Activated naive CD8-positive, alpha-beta T cell treated with anti-CD3 and anti-CD28 coated beads for 36 hours (primary cell): ENCODE measurements at places on chromosomes 7 and 10. TPM values are rescaled to one million over a fixed set of nuclear protein-coding genes. Genes with fewer than 3 reads are reported as not detected.

- no peak for DNase-seq
These were observed 90.2 kb downstream of the SH3PXD2A start for GRCh38 chr10:103765168-103765567.

CRHR2 gene
- total RNA-seq, result not detected

DNA sequence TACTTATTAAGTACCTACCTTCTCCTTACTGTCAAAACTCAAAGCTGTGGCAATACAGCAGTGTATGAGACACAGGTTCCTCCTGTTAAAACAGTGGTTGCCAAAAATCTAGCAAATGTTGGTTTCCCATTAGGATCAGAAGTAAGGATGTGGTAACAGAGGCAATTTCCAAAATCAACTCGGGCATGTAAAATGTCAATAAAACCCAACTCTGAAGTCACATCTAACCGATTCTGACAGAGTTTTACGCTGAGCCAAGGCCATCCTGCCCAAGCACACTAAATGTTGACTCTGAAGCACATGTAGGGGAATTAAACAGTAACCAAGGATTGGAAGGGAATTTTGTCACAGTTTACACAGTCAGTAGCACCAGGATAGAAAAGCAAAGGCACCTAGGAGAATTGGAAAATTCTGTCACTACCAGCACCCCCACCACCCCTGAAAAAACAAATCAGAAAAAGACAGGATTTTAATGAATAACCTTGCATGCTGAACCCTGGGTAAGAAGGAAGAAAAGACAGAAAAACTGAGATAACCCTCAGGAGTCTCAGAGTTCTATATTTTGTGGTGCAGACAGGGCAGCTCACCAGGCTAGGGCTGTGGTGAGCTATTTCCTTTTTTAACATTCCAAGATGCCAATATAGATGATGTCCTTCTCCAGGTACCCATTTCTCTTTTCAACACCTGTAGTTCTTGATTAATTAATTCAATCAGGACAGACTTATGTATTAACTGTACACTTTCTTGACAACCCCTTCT, 119.5 kb downstream of the DOCK4 start:
- no peak for DNase-seq

RAMP3 gene
- total RNA-seq, result not detected

DNA sequence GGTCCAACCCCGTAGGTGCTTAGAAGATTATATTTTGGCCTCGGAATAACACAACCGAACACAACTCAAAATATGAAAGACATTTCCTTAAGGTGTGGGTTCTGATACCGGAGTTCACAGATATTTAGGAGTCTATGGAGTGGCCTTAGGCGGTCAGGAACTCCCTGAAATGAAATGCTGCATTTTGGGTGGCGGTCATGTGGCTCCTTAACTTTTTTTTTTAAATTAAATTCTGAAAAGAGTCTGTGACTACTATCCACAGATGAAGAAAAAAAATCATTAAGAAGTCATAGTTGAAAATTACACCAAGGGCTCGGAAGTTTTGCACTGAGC, 290.9 kb upstream of the NFE2L3 start:
- no peak for DNase-seq

MGMT gene
- total RNA-seq, result 23.3 TPM

- DNase-seq, result no peak
These were observed 8.8 kb upstream of the SPAM1 start for GRCh38 chr7:123916240-123916724.

GRCh38 chr10:79444199-79445119, 965 bp downstream of the ZCCHC24 start:
- peak; percentile 67 for DNase-seq

GRCh38 chr7:135463908-135464307, 46.0 kb downstream of the CNOT4 start:
- DNase-seq, result no peak

MRC1 gene
- not detected for total RNA-seq

DNA sequence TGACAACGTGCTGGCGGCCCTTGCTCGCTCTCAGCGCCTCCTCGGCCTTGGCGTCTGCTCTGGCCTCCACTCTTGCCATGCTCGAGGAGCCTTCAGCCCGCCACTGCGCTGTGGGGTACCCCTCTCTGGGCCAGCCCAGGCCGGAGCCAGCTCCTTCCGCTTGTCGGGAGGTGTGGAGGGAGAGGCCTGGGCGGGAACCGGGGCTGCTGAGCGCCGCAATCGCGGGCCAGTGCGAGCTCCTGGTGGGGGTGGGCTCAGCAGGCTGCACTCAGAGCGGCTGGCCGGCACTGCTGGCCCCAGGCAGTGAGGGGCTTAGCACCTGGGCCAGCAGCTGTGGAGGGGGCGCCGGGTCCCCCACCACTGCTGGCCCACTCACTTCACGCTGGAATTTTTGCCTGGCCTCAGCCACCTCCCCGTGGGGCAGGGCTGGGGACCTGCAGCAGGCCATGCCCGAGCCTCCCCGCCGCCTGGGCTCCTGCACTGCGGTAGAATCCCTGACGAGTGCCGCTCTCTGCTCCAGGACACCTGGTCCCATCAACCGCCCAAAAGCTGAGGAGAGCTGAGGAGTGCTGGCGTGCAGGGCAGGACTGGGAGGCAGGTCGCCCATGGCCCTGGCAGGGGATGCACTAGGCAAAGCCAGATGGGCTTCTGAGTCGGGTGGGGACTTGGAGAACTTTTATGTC, 372.2 kb upstream of the NRG3 start:
- DNase-seq, result no peak

OR2A42 gene
- total RNA-seq, result not detected

DNA sequence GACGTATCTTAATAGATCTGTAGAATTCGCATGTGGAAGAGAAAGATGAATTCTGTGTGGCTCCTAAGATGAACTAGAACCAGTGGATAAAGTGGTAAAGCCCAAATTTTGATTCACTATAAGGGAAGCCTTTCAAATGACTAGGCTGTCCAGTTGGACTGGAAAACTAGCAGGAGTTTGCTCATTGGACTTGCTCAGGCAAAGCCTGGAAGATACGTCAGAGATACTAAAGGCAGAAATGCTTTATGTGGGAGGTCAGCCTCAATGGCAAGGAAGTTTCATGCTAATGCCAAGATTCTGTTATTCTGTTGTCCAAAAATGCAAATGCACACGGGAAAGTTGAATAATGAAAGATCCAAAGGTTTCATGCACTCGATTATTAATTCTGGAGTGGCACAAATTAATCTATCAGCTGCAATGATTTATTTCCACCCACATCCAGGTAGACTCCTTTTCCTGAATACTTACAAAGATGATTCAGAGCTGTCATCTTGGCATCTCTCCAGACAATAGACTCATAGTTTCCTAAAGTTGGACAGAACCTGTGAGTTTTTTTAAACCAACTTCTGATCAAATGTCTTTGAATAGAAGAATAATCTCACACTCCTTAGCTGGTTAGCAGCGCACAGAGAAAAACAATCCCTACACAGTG, 20.5 kb upstream of the PPP1R3C start:
- DNase-seq, result no peak

DNA sequence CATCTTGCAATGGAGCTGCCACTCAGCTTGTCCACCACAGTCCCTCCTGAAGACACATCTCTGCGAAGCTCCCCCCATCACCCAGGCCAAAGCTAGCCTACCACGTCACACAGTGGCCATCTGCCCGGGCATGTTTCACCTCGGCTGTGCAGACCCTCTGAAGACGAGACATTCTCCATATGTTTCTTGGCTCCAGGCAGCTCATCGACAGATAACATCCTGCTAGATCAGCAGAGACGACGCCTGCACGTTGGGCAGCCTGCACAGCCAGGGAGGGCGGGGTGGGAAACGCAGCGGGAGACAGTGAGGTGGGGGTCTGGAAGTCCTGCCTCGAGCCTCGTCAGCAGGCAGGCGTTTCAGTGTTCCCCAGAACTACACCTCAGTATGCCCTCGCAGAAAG, 53.0 kb downstream of the PTPRN2 start:
- no peak for DNase-seq

DLX5 gene
- not detected for total RNA-seq

DNA sequence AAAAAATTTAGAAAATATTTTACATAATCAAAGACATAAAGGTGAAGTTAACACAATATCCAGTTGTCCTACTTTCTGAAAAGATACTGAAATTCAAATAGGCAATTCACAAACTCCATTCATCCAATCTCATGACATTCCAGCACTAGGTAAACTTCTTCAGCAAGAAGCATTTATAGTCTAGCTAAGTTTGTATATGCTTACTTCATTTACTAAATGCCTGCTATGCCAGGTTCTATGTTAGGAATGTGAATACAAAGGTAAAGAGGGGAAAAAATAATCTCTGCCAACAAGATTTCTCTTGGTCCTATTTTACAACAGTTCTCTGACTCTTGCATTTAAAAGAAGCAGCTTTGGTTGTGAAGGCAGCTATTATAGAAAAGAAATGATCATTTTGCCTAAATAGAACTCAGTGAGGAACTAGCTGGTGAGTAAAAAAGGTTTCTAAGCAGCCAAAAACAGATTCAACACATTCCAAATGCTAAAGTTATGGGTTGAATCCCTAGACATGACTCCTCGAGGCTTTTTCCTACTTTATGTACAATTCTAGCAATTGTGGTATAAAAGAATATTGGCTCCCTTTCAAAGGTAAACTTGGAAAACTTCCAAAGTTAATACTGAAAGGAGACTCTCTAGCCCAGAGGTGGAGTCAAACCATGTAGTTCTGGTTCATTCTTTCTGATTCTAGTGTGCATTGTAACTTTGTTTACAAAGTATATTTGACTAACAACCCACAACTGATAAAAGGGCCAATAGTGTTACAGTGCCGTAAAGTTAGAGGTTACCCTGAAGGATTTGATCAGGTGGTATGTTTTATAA, 30.9 kb upstream of the KLHL7 start:
- no peak for DNase-seq

- no peak for DNase-seq
These were observed 146.5 kb downstream of the HGF start for GRCh38 chr7:81623251-81623855.

DNA sequence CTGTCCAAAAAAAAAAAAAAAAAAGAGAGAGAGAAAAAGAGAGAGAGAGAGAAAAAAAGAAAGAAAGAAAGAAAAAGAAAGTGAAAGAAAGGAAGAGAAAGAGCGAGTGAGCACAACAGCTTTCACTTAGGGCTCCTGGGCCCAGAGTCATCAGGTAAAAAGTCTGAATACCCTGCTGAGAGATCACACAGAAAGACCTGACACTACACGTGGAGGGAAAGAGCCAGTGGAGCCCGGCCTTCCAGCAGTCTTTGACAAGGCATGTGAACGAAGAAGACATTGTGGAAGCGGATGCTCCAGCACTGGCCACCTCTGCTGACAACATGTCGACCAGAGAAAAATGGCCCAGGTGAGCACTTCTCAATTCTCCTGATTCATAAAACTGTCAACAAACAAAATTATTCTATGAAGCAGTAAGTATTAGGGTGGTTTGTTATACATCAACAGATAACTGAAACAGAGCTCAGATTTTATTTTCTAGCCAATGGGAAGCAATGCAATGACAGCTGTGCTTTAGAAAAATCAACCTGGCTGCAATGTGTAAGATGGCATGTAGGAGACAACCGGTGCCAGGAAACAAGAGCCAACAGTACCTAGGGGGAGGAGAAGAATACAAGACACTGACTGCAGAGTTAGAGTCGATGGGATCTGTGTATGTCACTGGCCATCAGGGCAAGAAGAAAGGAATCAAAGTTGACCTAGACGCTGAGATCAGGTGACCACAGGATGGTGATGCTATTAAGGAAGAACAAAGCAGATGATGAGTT, 4.4 kb downstream of the RNF216 start:
- peak; percentile 11 for DNase-seq

DOCK1 gene
- total RNA-seq, result 0.76 TPM

CBX3 gene
- total RNA-seq, result 370 TPM

CFAP46 gene
- 1.1 TPM for total RNA-seq

GRCh38 chr10:11095374-11095801, 77.7 kb downstream of the CELF2 start:
- no peak for DNase-seq

DNA sequence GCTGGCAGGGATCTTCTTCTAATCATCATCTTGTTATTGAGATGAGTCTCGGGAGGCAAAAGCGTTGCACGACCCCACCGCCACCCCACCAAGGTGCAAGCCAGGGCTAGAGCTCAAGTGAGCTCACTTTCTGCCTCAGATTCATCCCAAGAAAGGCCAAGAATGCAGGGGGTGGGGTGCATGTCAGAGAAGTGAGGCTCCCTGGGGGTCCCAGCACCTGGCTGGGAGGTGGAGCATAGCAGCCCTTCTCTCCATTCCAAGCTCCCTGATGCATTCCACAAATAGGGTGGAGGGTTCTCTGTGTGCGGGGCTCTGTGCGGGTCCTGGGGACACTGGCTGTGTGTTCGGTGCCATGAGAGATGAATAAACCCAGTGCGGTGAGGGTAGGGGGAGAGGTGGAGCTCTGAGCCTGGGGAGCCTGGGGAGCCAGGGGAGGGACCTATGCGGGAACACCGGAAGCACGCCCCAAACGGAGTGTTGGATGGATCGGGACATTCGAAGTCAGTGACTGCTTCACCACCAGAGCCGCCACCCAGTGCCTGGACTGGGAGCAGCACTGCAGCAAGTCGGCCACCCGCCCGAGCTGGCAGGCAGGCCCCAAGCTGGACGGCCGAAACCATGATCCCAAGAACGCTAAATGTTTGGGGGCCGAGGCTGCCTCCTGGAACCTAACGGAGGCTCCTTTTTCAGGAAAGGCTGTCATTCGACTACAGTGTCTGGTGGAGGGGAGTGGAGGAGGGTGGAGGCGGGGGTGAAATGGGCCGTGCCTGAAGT, 17.9 kb upstream of the HMX3 start:
- no peak for DNase-seq

DNA sequence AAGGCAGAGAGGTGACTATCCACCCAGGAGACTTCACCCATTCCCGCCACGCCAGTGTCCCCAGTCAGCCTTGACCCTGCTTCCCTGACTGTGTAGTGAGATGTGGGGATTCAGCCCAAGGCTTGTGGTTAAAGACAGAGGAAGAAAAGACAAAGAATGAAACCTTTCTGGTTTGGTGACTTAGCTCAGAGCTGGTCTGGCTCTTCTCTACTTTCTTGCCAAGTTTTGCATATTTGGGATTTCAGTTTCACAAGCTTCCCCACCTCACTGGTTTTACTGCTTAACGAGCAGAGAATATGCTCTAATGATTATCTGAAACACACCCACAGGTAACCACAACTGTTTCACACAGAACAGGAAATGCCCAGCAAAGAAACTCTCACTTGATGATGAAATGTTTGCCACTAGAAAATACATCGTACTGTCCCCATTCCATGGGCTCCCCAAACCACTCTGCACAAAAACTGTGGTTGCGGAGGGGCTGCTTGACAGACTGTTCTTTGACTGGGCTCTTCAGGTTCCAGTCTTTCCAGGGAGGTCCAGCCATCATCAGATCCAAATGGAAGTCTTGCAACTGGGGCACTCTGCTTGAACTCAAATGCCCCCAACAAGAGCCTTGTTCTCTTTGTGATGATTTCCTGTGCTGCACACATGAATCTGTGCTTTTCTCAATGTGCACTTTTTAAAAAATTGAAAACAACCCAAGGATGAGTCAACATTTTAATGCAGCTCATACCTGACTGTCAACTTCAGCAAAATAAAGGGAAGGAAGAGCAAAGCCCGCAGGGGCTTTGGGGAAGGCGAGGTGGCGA, 95.5 kb downstream of the CTBP2 start:
- peak; percentile 38 for DNase-seq

DNA sequence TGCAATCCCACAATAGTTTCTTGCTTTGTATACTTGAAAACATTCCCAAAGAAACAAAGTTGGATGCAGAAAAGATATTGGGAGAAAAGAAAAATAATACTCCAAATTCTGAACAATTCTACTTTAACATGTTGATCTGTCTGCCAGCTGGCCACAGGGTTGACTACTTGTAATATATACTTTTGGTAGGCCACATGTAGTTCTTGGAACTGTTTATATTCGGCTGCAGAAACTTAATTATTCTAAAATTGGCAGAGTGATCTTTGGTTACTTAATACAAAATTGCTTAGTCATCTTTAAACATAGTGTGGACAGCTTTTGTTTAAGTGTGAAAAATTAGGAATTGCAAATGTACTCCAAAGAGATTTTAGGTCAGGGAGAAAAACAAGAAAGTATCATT, 76.0 kb downstream of the CALD1 start:
- no peak for DNase-seq
